ENCODE measurements at places on chromosomes 16 and 17. TPM values are rescaled to one million over a fixed set of nuclear protein-coding genes. Genes with fewer than 3 reads are reported as not detected.
A peak's percentile ranks its signal among the peaks of the same experiment; 100 is the strongest.

DNA sequence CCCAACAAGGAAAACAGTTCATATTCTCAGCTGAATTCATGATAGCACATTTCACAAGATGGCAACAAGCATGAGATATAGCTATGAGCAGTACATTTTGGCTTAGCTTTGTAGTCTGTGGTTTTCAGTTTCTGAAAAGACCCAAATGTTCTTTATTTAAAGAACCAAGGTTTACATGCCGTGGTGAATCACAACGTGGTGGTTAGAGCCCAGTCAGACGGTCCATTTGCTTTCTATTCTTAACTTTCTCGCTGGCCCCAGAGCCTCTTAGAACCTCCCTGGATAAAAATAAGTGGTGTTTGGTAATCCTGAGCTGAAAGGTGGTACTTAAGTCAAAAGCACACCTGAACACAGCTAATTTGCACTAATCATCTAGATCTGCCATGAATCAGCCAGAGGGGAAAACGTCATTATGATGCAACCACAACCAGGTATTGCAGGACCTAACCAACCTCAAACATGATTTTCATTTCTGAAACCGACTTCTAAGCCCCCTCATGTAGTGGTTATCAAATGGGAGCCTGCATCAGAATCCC lies 18.6 kb upstream of the HAPSTR1 start:
- no peaks in the 10 kb centered on the region for H3K27me3 ChIP-seq
- peak overlapping the region; percentile 24 for H3K4me3 ChIP-seq
- peak overlapping the region; percentile 91 for H3K27ac ChIP-seq
- peak; percentile 62 for DNase-seq
- H3K36me3 ChIP-seq: peaks cover 20% of the 10 kb centered on the region

GRCh38 chr16:964356-965035 lies 6.3 kb downstream of the LMF1 start:
- peak overlapping the region; percentile 78 for H3K4me3 ChIP-seq
- peak overlapping the region; percentile 94 for H3K27ac ChIP-seq
- DNase-seq: peak; percentile 89
- H3K27me3 ChIP-seq: no peaks in the 10 kb centered on the region

The RAB40B gene
- 0.47 TPM for total RNA-seq

The PDP2 gene
- total RNA-seq: 33.3 TPM

DNA sequence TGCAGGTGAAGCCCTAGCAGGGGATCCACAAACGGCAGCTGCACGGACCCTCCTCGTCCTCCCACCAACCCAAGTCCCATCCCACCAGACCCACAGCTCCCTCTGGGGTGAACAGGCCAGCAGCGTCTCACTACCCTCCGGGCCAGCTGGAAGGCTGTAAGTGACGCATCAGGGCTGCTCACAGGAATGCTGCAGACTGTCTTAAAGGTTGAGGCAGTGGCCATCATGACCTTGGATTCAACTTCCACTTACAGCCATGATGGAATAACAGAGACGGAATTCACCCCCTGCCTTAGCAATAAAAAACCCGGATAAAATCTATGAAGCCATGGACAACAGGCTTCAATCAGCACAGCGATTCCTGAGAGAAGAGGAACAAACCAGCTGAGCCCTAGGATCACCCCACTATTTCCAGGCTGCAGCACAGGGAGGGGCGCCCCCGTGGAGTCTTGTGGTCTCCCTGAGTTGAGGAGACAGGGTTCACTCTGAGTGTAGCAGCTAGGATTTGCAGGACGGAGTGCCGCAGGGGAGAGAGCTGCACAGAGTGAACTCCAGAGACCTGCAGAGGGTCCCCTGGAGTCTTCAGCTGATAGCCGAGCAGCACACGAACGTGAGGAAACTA lies 10.5 kb downstream of the FAM83G start:
- peaks cover 14% of the 10 kb centered on the region for H3K36me3 ChIP-seq
- H3K4me3 ChIP-seq: no peak overlapping the region
- peaks cover 12% of the 10 kb centered on the region for H3K4me1 ChIP-seq
- H3K27ac ChIP-seq: no peak overlapping the region

The RILP gene
- 4.8 TPM for total RNA-seq

- H3K4me3 ChIP-seq: no peak overlapping the region
- no peak overlapping the region for H3K27ac ChIP-seq
- no peaks in the 10 kb centered on the region for H3K27me3 ChIP-seq
These were observed 131.5 kb upstream of the MON1B start for GRCh38 chr16:77059446-77059845.

Data from activated CD8-positive, alpha-beta memory T cell treated with anti-CD3 and anti-CD28 coated beads, Interleukin-2, amount 10 ng/mL, durations not matched to agents 7 days and 5 days (primary cell).